Endothelial cell (in vitro differentiated cells): ENCODE measurements at places on chromosomes 2 and 18.

- no peak for DNase-seq
Measured at GRCh38 chr18:24601585-24601984, 141.1 kb downstream of the HRH4 start.

GRCh38 chr2:18078216-18078615 lies 199.7 kb downstream of the KCNS3 start:
- no peak for DNase-seq

- DNase-seq: no peak
Measured at GRCh38 chr2:232362174-232362900, 16.2 kb upstream of the ALPP start.

GRCh38 chr18:75785206-75785605 lies 357.7 kb upstream of the SMIM21 start:
- no peak for DNase-seq

DNA sequence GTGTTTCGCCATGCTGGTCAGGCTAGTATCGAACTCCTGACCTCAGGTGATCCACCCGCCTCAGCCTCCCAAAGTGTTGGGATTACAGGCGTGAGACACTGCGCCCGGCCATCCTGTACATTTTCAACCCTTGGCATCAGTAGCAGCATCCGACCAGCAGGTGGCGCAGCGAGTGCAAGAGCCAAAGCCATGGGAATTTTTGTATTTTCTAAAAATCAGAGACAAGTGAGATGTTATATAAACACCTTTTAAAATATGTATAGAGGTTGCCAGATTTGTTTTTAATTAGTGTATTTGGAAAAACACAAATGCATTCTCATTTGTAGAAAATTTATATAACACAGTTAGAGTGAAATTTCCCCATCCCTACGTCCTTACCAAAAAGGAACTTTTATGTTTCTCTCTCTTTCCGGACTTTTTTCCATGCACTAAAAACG lies 36.8 kb downstream of the MOGAT1 start:
- peak; percentile 78 for DNase-seq

GRCh38 chr2:33419581-33420200 lies 56.8 kb upstream of the RASGRP3 start:
- DNase-seq: no peak

GRCh38 chr2:10494351-10495066 lies 46.4 kb upstream of the ODC1 start:
- DNase-seq: no peak

GRCh38 chr2:29053223-29053622 lies 21.1 kb downstream of the PCARE start:
- DNase-seq: no peak
